ENCODE measurements at places on chromosomes 1 and 21. TPM values are rescaled to one million over a fixed set of nuclear protein-coding genes. Genes with fewer than 3 reads are reported as not detected.

- peak; percentile 49 for DNase-seq
Observed at GRCh38 chr1:115296981-115297380, 41.1 kb downstream of the NGF start.

DNA sequence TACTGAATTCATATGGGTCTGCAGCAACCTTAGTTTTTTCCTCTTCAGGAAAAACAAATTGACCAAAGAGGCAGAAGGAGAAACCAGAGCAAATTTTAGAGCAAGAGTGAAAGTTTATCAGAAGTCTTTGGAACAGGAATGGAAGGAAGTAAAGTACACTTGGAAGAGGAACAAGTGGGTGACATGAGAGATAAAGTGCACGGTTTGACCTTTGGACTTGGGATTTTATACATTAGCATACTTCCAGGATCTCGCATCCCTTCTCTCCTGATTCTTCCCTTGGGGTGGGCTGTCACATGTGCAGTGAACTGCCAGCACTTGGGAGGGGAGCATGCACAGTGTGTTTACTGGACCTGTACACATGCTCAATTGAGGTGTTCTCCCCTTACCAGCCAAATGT is 754.8 kb upstream of the ADAMTS5 start:
- no peak for DNase-seq

The ARHGAP29 gene
- total RNA-seq = 14.1 TPM

DNA sequence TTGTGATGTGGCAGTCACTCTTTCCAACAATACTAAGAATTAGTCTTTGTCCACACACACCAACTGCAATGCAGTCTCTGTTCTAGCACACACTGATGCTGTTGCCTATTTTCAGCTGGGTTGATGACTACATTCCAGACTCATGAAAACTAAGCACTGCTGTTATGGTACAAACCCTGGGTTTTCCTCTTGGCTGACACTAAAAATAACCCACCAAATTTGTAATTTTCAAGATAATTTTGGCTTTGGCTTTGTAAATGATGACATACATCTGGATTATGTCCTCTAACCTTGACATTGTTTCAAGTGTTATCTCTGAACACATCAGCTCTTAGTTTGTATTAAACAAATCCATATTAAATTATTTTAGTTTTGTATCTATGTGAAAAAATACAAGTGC is 444.8 kb downstream of the PTPRC start:
- DNase-seq = no peak

The JAM2 gene
- total RNA-seq = 3.7 TPM

GRCh38 chr1:9078752-9079500 is 9.5 kb upstream of the SLC2A5 start:
- no peak for DNase-seq

The LIN28A gene
- total RNA-seq = not detected

The KRTAP12-2 gene
- total RNA-seq = not detected

- no peak for DNase-seq
Observed at GRCh38 chr1:48405400-48405799, 66.6 kb downstream of the SPATA6 start.

- no peak for DNase-seq
Observed at GRCh38 chr1:186745531-186746146, 65.4 kb upstream of the PTGS2 start.

DNA sequence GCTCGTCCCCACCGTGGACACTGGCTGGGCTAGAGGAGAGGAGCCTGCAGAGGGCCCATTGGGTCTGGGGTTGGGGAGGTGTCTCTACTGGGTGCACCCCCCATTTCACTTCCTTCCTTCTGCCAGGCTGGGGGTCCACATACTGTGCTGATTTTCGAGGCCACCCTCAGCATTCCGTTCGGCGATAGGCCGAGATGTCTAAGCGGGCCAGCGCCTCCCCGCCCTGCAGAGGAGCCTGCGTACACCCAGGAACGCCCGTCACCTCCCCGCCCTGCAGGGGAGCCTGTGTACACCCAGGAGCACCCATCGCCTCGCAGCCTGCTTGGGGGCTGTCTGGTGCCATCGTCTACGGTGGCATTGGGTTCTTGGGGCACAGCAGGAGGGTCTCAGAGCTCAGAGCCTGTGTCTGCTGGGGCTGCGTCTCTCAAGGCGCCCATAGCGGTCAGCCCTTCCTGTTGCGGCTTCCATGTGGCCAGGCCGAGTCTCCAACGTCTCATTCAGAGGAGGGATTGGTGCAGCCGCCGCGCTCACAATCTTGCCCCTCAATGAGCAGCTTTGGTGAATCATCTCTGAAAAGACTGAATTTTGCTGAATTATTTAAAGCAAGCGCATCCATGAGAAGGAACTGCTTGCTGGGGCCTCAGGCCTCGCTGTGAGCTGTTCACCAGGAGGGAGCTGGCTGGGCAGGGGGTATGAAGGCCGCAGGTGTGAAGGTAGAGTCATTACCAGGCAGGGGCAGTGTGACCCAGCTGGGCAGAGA is 30.7 kb upstream of the AGPAT3 start:
- DNase-seq = no peak

- no peak for DNase-seq
Observed at GRCh38 chr21:33414068-33414467, 10.9 kb downstream of the IFNGR2 start.

DNA sequence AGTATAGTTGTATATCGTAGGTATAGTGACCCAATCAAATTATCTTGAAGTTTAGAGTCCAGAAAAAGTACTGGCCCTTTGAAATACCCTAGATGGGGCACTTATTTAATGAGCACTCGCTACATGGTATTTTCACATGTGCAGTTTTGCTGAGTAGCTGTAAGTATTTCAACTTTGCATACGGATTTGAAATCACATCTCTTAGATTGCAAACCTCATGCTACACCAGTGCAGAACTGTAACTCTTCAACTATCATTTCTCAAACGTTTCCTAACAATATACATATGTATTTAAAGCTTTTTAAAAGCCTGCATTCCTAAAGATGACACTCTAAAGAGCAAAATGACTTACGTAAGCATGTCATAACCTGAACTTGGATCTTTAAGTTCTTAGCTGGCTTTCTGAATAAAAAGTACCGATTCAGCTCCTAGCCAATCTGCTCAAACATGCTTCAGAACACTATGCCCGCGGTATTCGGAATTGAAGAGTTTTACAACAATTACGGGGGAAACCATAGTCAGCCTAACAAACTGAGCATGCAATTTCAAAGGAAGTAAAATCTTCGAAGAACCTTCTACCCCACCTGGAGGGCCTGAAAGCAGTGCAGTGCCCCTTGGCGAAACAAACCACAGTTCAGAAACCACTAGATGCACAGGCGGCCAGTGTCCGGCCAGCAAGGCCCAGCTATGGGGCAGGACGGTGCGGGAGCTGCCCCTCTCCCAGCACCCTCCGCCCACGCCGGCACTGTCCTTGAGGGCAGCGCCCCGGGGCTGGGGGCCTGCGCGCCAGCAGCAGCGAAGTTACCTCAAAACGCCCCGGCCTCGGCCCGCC is 863 bp downstream of the FH start:
- DNase-seq = peak; percentile 20

DNA sequence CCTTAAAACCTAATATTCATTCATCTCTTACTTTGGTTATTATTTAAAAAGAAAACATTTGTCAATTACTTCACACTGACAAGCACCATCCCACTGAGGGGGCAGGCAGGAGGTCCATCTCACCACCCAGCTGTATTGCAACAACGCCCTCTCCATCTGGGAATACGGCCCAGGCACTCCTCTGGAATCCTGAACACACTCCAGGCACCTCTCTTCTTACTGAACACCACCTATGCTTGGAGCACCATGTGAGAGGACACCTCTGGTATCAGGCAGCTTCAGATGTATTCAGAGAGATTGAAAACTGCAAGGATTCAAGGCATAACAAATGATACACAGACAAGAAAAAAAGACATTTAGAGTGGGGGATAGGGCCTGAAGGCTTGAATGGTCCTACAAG is 147.1 kb downstream of the CACNA1E start:
- DNase-seq = no peak

The GPR25 gene
- not detected for total RNA-seq

DNA sequence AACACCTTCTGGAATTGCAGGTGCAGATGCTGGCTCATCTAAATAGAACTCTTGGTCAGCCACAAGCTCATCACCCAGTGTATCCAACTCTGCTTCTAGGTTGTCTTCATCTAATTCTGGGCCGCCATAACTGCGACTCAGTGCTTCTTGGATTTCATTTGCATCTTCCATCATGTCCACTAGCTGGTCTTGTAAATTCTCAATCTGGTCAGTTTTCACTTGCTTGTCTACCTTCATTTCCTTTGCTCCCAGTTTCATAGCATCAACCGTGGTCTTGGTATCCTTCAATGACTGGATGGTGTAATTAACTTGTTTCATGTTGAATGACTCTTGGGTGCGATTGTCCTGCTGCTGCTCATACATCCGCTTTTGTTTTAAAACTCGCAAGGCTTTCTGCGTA is 10.3 kb downstream of the ZBED6 start:
- DNase-seq = no peak

GRCh38 chr1:177413982-177414596 is 243.3 kb downstream of the BRINP2 start:
- no peak for DNase-seq

DNA sequence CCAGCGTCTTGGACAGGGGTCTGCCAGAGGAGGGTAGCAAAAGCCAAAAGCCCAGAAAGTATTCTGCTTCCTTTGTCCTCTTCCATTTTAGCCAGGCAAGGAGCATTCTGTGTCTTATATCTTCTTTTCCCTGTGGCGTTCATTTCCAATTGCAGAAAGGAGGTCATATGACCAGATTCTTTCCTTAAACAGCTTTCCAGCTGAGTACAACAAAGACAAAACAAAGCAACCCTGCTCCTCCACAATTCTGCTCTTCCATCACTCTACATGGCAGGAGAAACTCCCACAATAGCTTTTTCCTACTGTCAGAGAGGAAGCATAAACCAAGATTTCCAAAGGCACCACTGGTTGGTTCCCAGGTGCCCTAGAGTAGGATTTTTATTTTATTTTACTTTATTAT is 19.7 kb downstream of the ENSA start:
- DNase-seq = no peak

The CELA2B gene
- not detected for total RNA-seq

DNA sequence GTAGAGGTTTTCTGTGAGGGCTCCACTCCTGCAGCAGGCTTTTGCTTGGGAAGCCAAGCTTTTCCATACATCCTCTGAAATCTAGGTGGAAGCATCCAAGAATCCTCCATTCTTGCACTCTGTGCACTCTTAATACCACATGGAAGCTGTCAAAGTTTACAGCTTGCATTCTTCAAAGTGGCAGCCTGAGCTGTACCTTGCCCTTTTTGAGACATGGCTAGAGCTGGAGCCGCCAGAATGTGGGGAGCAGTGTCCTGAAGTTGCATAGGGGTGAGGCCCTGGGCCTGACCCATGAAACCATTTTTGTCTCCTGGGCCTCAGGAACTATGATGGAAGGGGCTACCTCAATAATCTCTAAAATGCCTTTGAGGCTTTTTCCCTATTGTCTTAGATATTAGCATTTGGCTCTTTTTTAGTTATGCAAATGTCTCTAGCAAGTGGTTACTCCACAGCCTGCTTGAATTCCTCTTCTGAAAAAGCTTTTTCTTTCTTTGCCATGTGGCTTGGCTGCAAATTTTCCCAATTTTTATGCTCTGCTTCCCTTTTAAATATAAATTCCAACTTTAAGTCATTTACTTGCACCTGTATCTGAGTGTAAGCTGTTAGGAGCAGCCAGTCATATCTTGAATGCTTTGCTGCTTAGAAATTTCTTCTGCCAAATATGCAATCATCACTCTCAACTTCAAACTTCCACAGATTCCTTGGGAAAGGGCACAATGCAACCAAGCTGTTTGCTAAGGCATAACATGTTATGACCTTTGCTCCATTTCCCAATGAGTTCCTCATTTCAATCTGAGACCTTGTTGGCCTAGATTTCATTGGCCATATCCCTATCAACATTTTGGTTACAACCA is 92.1 kb upstream of the ARTN start:
- DNase-seq = no peak

- no peak for DNase-seq
Observed at GRCh38 chr1:153939476-153939875, 7.0 kb downstream of the DENND4B start.

- peak; percentile 43 for DNase-seq
Observed at GRCh38 chr1:66764994-66765578, 12.8 kb downstream of the DYNLT5 start.

- DNase-seq = no peak
Observed at GRCh38 chr1:31871703-31872102, 55.9 kb upstream of the SPOCD1 start.

DNA sequence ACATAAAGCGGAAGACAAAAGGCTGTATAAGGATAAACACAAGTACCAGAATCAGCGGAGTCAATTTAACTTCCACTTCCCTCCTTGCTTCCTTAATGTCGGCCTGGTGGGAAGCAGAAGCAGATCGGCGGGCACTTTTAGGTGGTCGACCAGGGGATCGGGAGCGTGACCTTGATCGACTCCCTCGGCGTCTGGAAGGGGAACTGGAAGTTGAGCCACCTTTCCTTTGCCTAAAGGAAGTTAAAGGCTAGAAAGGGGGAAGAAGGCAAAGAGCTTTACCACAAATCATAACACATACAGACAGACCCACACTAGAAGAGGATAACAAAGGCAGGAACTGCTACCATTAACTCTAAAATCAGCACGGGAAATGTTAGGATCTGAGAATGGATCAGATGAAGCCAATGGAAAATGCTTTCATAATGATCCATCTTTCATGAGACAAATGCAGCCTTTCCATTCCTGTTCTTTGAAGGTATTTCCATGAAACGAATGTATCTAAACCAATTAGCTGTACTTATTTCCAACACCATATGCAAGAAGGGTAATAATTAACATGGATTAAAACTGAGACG is 5.7 kb downstream of the LBR start:
- no peak for DNase-seq

The GPR3 gene
- 0.50 TPM for total RNA-seq

DNA sequence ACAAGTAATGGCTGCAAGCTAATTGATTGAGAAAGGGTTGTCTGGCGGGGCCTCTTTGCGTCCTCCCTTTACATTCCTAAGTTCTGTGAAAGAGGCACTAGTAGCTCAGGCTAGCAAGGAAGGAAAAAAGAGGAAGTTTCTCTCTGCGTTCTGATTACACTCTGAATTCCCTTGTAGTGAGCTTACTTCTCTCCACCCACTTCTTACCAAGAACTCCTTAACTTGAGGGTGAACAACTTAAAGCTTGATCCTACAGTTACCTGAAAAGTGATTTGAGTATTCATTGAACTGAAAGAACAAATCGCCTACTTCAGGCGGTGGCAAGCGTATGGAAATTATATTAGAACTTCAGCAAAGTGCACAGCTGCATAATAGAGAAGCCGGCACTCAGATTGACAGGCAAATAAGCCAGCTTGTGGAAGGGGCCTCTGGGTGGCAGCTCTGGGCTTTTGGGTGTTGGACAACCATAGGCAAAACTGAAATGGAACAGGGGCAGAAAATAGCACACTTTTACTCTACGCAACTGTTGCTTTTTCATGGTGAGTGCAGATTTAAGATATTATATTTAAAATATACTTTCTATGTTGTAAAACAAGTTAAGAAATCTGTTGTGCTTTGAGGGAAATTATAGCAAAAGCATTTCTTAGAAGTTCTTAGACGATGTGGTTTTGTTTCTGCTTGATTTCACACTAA is 464.5 kb downstream of the USP25 start:
- peak; percentile 75 for DNase-seq

- DNase-seq = no peak
Observed at GRCh38 chr1:224921354-224921753, 8.1 kb upstream of the DNAH14 start.

GRCh38 chr1:241838897-241839296 is 9.1 kb upstream of the EXO1 start:
- no peak for DNase-seq

The ZBTB8A gene
- total RNA-seq = 3.6 TPM

- no peak for DNase-seq
Observed at GRCh38 chr1:232509570-232509969, 120.4 kb downstream of the SIPA1L2 start.
